NCI-H774 (cell line): ENCODE measurements at places on chromosomes 1 and 21.

GRCh38 chr1:226823643-226824042, 46.8 kb upstream of the PSEN2 start:
- no peak for DNase-seq

DNA sequence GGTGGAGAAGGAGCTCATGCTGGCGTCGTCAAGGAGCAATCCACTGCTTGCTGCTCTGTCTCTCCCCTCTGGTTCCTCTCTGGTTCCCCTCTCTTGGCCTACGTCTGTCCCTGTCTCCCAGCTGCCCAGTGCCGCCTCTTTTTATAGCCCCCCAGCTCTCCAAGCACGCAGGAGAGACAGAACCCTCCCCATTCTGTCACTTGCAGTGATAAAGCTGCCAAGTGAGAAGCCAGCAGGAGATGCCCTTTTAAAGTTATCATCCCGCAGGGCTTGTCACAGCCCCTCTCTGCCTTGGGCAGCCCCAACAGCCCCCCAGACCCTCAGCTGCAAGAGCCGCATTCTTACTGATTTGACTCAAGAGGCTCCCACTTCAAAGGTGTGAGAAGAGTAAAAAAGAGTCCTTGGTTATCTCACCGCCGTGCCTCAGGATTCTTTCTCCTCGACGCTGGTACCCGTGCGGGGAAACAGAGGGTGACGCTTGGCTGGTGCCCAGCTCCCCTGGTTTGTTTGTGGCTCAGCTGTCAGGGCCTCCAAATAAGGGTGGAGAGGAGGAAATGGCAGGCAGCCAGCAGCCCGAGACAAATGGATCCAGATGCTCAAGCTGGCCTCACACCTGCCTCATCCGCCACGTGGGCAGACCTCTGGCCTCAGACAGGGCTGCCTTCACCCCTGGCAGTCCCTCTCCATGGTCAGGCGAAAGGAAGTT, at the start of gene NPPA:
Gene NPPA (minus strand): TSS at position 117 of the 706 bp plus-strand sequence. CDS start 99 bp downstream, at position 18.
- DNase-seq, result peak; percentile 61

DNA sequence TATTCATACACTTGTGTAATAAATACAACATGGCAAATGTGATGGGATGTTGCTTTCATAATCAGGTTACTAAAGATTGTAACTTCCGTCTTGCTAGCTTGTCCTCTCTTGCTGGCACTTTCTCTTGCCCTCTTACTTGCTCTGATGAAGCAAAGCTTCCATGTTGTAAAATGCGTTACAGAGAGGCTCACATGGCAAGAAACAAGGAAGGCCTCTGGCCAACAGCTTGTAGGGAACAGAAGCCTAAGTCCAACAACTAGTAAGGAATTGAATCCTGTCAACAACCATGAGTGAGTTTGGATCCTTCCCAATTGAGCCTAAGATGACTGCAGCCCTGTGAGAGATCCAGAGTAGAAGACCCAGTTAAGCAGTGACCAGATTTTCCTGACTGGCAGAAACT, 15.4 kb downstream of the TMED5 start:
- DNase-seq, result no peak

DNA sequence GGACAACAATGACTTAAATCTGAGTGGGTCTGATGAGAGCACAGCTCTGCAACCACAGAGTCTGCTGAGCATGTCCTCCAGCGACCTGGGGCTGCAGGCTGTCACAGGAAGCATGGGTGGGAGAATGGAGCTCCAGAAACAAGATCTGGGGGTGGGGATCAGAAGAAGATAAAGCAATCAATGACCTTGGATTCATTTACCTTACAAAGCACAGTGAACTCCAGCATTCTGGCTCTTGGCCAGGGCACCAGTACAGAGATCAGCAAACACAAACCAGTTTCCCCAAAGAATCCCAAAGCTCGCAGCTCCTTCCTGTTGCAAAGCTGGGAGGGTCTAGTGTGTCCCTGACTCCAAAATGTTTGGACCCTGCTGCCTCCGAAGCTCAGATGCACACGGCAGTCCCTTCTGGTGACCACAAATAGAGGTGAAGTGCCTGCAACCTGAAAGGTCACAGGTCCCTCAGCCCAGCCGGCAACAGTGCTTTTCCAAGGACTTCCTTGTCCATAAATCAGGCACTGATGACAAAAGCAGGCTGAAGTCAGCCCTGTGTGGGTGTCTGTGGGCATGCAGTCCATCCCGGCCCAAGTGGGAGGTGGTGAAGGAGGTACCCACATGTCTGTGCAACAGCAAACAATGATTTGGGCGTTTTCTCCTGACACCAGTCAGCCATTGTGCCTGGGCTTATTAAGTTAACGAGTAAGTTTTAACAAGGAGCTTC, 76.1 kb downstream of the SH3BGR start:
- DNase-seq, result no peak

DNA sequence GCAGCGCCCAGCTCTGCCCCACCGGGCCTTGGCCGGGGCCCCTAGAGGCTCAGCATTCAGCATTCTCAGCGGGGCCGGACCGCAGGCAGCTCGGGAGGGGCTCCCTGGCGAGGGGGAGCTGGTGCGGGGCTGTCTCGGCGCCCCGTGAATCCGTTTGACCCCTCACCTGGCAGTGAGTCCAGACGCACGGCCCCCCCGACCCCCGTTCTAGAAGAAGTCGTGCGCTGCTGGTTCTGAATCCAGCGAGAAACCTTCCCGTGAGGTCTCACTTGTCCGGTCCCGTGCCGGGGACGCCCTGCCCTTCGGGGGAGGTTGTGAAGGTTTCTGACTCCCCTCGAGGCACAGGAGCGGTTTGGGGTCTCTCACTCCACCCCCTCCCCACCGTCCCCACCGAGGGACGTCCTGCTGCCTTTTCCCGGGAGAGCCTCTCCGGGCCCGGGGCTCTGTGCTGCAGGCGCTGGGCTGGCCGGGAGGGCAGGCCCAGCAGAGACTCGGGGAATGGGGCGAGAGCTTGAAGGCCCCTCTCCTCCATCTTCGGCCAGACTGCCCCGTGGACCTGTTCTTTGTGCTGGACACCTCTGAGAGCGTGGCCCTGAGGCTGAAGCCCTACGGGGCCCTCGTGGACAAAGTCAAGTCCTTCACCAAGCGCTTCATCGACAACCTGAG, 655 bp downstream of the COL6A1 start:
- DNase-seq, result no peak

DNA sequence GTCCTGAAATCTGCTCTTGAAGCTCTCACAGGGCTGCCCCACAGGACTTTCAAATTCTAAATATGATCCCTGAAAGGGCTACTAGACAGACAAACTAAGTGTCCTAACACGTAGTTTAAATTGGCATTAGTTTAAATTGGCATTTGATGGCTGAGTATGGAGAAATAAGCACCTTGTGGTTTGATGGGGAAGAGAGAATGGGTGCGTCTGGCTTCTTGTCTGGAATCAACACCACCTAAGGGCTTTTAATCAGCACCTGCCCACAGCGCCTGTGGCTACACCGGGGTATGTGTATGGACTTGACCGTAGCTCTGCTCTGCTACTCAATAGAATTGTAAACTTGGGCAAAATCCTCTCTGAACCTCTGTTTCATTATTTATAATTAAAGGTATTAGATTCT, 5.7 kb upstream of the LAMB3 start:
- DNase-seq, result no peak

DNA sequence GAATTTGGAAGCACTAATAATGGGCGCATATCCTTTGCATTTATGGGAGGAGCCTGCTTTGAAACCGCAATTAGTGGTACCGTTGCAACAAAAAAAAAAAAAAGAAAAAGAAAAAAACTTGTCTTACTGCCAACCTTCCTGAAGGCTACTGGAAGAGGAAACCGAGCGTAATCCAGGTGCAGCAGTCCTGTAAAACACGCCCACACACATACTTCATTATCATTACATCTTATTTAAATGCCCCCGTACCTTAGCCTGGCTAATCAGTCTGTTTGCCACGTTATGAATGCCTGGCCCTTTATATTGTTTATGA, 686 bp upstream of the ZNF281 start:
- DNase-seq, result peak; percentile 83

DNA sequence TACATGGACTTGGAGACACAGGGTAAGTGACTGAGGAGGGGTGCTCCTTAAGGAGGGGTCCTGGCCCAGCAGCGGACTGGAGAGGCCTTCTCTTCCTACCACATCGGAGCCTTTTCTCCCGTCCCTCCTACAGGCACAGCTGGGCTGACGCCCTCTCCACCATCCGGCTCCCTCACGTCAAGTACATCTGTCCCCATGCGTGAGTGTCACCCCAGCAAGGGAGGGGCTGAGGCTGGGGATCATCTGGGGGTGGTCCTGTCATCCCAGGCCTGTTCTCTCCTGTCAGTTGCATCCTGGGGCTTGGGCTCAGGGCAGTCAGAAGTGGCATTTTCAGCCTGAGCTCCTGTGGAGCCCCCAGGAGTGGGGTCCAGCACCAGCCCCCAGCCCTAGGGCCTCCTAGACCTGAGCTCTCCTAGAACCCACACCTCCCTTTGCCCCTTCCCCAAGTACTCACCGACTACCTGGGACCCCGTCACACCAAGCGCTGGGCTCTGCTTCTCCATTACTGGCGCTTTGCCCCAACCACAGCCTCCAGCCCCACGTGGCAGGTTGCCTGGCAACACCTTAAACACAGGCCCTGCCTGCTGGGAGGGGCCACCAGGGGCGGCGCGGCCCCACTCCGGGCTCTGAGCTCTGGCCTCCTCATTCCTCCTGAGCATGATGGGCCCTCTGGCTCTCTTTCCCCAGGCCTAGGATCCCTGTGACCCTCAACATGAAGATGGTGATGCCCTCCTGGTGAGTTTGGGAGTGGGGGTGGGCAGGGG, 2.3 kb downstream of the LYPLA2 start:
- DNase-seq, result no peak

- no peak for DNase-seq
Observed at GRCh38 chr1:39759436-39759726, 11.8 kb downstream of the OXCT2 start.

DNA sequence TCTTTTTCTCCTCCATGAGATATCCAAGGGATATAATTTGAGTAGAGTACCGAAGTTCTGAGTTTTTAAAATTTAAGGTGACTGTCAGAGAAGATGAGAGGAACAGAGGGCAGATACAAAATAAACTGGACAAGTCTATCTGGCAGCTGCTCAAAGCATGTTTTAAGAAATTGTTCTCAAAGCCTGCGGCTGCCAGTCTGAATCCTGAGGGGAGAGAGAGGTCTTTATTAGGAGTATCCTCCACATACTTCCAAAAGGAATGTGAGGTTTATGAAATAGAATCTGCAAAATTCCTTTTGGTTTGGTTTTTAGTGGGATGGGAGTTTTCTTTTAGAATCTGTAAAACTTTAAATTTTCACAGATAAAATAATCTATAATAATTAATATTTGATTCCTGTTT, 41.3 kb downstream of the TTC13 start:
- no peak for DNase-seq

GRCh38 chr1:67230539-67230938, 64.3 kb downstream of the IL23R start:
- no peak for DNase-seq

DNA sequence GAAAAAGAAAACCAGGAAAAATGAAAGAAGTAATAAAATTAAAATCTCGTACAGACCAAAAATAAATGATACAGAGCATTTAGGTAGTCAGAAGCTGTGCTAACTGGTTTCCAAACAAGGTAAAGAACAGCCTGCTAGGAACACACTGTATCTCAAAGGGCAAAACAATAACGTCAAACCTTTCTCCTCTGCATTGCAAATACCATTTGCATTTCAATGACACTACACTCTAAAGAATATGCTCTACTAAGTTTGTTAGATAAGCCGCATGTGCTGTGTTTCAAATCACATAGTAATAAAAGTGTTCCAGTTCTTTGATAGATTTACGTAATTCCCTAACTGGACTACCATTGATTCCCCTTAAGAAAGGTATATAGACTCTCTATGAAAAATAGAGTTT, 648.8 kb downstream of the PLA2G4A start:
- no peak for DNase-seq

- DNase-seq, result peak; percentile 82
Observed at GRCh38 chr1:228059634-228060457, 22.7 kb upstream of the ARF1 start.

GRCh38 chr21:37742115-37742514, 174.1 kb downstream of the KCNJ6 start:
- no peak for DNase-seq

- no peak for DNase-seq
Observed at GRCh38 chr1:213103377-213104306, 52.6 kb downstream of the RPS6KC1 start.

- DNase-seq, result no peak
Observed at GRCh38 chr21:27954543-27955165, 987.8 kb upstream of the ADAMTS5 start.

DNA sequence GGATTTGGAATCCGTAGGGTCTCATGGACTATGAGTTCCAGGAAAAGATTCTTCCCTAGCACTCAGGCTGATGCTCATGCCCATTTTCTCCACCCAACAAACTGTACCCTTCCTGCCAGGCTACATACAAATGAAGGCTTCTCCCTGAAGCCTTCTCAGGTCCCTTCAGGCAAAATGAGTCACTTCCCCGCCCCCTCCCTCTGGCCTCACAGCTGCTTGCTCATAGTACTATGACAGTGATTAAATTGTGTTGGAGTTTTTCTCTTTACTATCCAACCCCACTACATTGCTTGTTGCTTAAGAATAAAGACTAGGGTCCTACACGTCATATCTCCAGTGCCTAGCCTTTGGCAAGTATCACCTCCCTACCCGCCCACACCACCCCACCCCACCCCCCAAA, 207.6 kb upstream of the NFIA start:
- DNase-seq, result no peak

GRCh38 chr21:42162831-42163510, 56.0 kb upstream of the ABCG1 start:
- DNase-seq, result no peak

DNA sequence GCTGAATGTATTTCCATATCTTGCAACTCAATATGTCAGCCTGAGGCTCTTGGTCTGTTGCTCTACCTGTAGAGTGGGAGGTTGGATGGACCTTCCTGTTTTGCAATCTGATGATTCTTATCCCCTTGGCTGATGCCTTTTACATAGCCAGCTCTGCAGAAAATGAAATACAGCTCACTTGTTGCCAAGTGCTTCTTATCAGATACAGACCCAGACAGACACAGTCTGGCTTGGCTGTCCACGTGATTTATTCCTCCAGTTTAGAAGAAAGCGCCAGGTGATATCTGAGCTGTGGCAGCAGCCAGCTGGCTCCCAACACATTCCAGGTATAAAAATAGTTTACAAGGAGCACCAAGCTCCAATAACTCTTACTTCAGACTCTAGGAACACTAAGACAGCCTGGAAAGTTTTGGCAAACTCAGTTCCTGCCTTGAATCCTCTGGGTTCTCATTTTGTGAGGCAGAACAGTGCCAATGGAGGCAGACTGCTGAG, 479.2 kb upstream of the USP24 start:
- DNase-seq, result no peak

DNA sequence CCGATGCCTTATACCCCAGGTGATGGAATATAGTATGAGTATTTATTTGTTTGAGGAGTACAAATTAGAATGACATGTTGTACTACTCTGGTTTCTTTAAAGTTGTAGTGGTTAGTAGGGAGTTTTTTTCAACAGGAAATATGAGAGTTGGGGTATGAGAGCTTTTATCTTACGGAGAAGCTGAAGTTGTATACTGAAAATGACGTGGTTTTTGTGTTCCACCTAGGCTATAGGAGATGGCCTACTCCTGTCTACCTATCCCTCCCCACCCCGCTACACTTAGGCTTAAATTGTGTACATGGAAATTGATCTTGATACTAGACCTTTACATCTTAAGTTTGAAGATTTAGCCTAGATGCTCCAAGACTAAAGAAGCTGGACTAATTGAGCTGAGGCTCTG, 6.8 kb upstream of the HAX1 start:
- no peak for DNase-seq

GRCh38 chr1:2360588-2361364, 30.6 kb downstream of the MORN1 start:
- no peak for DNase-seq
